ENCODE measurements at places on chromosomes 7 and 10.
A peak's percentile ranks its signal among the peaks of the same experiment; 100 is the strongest.

DNA sequence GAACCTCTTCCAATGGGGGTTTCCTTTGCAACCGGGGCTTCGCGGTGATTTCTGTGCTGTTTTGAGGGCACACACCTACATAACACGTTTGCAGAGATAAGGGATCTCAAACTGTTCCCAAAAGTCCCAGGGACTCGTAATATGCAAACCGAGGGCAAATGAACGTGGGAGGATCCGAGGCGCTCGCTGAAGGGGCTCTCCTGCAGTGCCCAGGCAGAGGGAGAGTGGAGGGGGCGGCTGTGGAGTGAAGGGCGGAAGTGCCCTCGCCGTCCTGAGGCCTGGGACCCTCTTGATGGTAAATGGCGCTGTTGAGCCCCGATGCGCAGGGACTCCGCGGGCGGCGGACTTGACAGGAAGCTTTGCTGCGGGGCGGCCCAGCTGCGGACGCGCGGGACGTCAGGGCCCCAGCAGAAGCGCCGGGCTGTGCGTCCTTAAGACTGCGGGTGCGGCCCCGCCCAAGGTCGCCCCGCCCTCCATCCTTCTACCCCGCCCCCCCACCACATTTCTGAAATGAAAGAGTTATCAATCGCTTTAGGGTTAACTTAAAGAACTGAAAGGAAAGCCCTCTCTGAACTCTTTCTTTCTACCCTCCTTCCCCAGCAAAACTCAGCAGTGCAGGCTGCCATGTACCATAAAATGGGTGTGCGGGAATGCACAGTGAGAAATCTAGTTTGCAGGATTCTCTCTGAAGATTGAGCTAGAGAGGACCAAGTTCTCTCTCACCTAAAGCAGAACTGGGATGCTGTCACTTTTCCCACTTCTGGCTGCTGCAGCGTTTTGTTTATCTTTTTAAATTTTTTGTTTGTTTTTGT is 151.8 kb upstream of the YAE1 start:
- peak; percentile 64 for DNase-seq

DNA sequence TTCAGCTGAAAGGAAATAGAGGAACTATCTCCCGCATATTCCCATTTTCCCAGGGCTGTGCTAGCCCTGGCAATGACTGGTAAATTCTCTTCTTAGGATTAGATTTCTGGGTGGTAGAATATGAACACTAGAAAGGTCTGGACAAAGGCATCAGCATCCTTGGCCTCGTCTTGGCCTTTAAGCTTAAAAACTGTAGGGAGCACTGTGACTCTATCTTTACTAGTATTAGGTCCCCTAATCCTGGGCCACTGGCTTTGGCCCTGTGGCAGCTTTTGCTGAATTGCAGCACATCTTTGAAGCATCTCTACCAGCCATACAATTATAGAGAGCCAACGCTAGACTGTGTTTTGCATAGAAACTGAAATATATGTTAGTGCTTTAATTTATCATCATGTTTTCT is 41.5 kb upstream of the EBLN1 start:
- peak; percentile 41 for DNase-seq

DNA sequence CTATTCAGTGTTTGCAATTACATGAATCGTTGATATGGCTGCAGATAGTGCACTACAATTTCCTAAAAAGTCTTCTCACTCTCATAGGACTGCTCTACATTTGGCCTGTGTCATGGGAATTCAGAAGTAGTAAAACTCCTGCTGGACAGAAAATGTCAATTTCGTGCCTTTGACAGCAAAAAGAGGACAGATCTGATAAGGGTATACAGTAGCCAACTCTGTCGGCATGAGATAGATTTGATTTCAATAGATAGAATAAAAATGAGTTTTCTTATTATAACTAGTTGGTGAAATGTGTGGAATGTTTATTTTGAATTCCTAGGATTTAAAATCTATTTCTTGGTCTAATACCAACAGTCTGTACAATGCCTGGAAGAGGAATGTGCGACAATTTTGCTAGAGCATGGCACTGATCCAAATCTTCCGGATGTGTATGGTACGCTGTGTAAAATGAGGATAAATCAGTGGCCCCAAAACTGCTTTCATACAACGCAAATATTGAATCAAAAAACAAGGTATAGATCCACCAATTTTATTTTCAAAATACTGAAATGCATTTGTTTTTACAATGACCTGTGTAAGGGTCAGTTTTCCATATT is 133.5 kb upstream of the CDK13 start:
- no peak for DNase-seq

- DNase-seq, result no peak
Observed at GRCh38 chr10:121464517-121464916, 133.7 kb downstream of the FGFR2 start.

DNA sequence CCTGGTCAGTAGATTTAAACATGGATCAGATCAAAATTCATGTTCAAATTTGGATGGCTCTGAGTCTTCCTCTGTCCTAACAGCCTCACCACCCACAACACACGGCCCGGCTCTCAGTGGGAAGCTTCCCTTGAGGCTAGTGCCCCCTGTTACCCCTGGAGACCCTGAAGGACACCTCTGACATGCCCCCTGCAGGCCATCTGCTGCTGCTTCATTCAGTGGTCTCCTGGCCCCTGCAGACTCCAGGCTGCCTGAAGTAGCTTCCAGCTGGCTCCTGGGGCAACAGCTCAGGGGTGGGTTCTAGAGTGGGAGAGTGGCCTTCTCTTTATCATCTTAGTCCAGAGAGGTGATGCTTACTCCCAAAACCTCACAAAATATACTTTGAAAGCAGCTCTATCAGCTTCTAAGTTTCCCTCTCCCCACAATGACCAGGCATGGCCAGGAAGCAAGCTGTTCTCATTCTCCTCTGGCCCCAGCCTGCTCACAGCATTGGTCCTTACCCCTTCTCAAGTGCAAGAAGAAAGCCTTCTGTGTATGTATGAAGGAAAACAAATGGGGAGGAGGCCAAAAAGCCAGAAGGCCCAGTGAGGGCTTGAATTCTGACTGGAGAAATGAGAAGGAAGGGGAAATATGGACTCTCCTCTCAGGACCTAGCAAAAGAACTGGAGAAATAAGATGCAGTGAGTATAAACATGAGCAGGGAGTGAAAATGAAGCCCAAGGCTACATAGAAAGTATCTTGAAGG is 189.6 kb upstream of the INHBA start:
- DNase-seq, result no peak

DNA sequence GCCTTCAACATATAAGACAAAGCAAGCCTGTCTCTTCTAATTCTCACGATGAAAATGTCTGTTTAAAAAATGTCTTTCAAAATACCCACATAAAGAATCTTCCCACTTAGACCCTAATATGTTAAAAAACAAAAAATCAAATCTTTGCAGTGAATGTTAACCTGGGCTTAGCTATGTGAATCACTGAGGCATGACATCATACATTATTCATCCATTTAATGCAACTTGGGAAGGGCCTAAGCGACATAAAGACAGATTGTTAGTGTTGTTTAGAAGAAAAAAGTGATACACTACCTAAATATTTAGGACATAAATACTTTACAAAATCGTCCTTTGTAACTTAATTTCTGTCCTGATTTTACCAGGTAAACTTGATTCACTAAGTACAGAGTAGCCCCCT is 648.5 kb upstream of the NRP1 start:
- no peak for DNase-seq

DNA sequence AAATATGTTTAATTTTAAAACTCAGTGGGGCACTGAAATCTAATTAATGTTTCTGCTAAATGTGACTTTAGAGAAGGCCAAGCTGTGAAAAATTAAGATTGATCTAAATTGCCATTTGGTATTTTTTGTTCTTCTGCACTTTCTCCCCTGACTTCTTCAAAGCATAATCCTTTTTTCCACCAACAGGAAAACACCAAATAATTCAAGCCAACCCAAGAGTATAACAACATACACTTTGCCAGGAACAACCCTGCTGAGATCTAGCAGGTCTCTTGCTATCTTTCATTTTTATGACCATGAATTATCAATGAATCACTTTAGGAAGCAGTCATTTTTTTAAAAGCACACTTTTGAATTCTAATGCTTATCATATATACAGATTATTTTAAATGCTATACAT is 100.1 kb downstream of the USP6NL start:
- no peak for DNase-seq

- DNase-seq, result no peak
Observed at GRCh38 chr10:46541017-46541661, 15.3 kb downstream of the GPRIN2 start.

DNA sequence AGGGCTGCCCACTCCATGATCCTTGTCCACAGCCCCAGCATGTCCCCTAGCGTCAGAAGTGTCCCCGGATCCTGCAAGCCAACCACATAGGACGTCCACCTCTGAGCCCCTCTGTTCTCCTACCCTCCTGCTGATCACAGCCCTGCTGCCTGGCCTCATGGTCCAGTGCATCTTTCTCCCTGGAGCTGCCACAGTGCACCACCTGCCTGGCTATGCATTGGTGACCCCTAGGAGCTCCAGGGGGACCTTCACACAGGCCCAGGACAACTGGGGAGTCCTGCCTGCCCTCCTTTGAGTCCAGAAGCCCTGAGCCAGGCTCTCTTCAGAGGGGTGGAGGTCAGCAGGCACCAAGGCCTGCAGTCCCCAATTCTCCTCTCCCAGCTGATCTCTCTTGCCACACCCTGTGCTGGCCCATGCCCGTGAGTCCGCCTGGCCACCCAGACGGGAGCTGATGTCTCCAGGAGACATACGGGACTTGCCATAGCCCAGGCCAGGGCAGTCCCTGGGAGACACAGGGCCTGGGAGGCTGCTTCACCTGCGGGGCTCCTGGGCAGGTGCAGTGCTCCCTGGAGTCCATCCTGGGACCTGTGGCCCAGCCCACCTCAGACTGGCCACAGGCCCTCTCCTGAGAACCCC is 77.4 kb upstream of the RET start:
- DNase-seq, result no peak

DNA sequence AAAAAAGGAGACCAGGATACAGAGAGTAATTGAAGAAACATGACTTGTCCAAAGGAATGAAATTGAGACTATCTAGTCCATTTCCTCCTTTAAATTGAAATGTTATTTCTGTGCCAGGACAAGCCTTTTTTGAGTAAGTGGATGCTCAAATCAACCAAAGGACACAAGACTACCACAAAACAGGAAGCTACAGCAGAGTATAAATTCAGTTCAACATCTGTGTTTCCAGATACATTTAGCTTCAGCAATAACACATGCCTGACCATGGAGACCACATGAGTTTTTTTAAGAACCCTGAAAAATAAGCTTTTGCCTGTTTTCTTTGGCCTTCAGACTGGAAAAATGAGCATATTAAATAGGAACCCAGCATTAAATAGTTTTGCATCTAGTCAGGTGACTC is 707.5 kb downstream of the ZWINT start:
- no peak for DNase-seq

DNA sequence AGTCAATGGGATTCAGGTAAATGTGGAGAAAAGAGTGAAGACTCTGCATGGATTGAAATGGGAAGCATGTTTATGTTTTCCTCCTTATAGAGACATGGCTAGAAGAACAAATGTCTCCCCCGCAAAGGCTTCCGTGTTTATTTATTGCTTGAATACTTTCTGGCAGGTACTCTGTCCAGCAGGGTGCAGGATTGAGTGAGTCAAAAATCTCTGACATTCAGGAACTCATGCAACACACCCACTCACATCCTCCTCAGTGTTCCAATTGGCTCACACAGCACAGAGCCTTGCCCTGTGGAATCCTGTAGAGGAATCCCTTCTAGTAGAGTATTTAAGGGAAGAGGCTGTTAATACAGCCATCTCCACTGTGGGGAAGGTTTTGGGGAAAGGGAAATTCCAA is 290.3 kb upstream of the VWC2 start:
- DNase-seq, result no peak

GRCh38 chr7:138162236-138162635 is 86.0 kb downstream of the AKR1D1 start:
- no peak for DNase-seq

- DNase-seq, result no peak
Observed at GRCh38 chr7:133742709-133743538, 384.2 kb upstream of the LRGUK start.

DNA sequence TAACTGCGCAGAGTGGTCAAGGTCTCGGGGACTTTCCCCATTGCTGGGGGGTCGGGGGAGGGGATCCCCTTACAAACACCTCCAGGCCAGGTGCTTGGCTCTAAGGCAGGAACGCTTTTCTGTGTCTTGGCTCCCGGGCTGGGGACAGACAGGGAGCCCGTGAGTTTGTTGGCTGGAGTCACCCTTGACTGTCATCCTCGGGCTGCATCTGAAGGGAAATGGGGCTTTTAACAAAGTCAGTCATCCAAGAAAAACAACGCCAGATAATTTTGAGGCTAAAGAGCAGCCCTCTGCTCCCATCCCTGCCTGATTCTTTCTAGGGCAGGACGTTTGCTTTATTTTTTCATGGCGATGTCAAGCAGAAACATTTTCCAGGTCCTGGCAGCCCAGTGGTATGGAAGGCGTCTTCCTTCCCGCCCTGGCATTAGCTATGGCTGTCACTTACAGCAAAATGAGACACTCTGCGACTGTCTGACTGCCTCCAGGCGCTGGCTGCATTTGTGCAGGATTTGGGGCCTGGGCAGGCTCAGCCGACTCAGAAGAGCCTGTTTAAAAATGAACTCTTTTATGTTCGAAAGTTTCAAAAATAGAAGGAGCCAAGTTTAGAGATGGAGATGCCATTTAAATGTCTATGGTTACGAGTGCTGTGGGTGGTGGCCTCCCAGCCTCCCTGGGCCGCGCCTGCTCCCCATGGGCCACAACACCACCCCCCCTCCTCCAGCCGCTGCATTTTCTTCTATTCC is 54.7 kb upstream of the TNS3 start:
- no peak for DNase-seq

Measured in activated CD4-positive, alpha-beta T cell treated with anti-CD3 and anti-CD28 coated beads, Interleukin-10, Interleukin-2, amounts not matched to agents 100 ng/mL and 50 ng/mL, durations not matched to agents 16 hours and 8 hours (primary cell).